ENCODE measurements at places on chromosomes 12 and 14. TPM values are rescaled to one million over a fixed set of nuclear protein-coding genes. Genes with fewer than 3 reads are reported as not detected.

The MAP3K9 gene
- total RNA-seq = 2.9 TPM

The PIWIL1 gene
- total RNA-seq = not detected

The MYH7 gene
- not detected for total RNA-seq

The ARID2 gene
- 8.1 TPM for total RNA-seq

The SLC17A8 gene
- 0.29 TPM for total RNA-seq

The SUDS3 gene
- 25.3 TPM for total RNA-seq

The SERPINA1 gene
- 0.86 TPM for total RNA-seq
